ENCODE measurements at places on chromosomes 12 and 14.

DNA sequence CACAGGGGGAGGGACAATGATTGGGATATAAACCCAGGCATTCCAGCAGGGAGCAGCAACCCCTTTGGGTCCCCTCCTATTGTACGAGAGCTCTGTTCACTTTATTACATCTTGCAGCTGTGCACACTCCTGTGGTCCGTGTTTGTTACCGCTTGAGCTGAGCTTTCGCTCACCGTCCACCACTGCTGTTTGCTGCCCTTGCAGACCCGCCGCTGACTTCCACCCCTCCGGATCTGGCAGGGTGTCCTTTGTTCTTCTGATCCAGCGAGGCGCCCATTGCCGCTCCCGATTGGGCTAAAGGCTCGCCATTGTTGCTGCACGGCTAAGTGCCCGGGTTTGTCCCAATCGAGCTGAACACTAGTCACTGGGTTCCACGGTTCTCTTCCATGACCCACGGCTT lies 64.1 kb downstream of the E2F7 start:
- DNase-seq = no peak

DNA sequence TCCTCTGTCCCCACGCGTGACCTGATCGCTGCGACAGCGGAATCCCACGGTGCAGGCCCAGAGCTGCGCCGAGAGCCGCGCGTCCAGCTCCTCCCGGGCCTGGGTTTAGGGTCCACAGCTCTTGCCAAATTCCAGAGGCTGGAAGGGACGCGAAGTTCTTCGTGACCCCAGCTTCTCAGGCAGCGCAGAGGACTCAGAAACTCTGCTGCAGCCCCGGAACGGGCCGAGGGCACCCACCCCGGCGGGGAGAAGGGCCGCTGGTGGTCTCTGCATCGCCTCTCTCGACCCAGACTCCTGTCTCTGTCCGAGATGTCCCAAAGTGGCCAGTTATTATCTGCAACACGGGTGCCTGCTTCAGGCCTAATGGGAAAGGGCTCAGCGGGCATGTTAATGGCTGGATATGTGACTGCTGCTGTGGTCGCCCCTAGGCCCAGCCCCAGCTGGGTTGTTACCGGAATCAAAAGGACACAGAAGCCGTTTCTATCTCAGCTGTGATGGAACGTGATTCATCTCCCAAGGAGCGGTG lies 236.4 kb downstream of the VRK1 start:
- DNase-seq = no peak

DNA sequence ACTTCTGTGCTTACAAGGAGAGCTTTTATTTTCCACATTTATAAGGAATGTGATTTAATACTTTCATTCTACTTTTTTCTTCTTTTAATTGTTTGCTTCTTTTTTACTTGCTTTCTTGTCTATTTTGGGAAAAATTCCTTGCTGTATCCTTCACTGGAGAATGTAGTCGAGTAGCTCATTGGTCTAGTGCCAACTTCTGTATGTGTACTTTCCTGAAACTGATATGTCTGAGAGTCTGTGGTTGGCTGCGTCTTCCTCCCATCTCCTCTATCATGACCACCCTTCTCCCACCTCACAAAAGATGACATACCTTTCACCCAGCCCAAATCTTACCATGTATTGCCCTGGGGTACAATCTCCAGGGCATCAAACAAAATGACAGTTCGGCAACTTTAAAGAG lies 51.8 kb downstream of the MSRB3 start:
- no peak for DNase-seq

- DNase-seq = no peak
These were observed 26.3 kb downstream of the RIN3 start for GRCh38 chr14:92539875-92540274.

GRCh38 chr12:33587354-33587753 lies 147.7 kb upstream of the SYT10 start:
- no peak for DNase-seq

- DNase-seq = no peak
These were observed at the start of gene GPD1 for GRCh38 chr12:50103767-50104321. Gene GPD1, plus strand, starts transcription at chr12:50104008. Its CDS starts 43 bp downstream, at chr12:50104051.

GRCh38 chr12:94815958-94816357 lies 165.6 kb upstream of the TMCC3 start:
- no peak for DNase-seq

- no peak for DNase-seq
These were observed 44.3 kb upstream of the STK38L start for GRCh38 chr12:27199638-27200300.

GRCh38 chr12:2769866-2770533 lies 24.8 kb upstream of the FKBP4 start:
- DNase-seq = no peak

DNA sequence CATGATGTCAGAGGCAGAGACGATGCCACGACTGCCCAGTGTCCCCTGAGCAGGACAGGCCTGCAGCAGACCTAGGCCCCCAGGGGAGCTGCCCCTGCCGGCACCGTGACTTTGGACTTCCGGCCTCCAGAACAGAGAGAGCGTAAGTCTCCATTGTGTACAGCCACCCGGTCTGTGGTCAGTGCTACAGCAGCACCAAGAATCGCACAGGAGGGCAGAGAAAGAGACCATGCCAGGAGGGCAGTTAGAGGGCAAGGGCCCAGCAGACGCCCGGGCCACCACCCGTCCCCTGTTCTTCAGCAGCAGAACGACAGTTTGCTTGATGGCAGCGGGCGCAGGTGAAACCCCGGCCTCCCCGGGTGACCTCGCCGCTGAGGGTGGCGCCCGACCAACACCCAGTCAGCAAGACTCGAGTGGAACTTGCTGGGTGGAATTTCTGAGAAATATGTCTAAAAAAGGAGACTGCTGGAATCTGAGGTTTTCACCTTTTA lies 19.7 kb downstream of the GALNT9 start:
- no peak for DNase-seq

DNA sequence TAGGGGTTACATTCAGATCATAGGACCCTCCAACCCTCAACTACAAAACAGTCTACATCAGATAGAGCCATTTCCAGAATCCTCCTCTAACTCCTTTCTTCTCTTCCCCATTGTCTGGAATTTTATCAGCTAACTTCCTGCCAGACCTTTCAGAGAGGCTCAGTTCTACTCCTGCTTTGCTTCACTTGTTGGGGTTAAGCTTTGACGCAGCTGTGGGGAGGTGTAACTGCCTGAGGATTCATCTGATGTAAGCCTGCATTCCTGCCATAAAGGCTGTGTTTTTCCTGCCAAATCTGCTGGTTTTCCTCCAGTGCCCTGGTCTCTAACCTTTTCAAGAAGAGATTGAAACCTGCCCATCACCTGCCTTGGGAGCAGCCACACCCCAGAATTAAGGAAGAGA lies 16.9 kb downstream of the DHRS2 start:
- no peak for DNase-seq

- DNase-seq = no peak
These were observed 223.5 kb downstream of the BTG1 start for GRCh38 chr12:91922139-91922538.

- DNase-seq = no peak
These were observed 15.7 kb upstream of the FIGNL2 start for GRCh38 chr12:51863933-51864832.

DNA sequence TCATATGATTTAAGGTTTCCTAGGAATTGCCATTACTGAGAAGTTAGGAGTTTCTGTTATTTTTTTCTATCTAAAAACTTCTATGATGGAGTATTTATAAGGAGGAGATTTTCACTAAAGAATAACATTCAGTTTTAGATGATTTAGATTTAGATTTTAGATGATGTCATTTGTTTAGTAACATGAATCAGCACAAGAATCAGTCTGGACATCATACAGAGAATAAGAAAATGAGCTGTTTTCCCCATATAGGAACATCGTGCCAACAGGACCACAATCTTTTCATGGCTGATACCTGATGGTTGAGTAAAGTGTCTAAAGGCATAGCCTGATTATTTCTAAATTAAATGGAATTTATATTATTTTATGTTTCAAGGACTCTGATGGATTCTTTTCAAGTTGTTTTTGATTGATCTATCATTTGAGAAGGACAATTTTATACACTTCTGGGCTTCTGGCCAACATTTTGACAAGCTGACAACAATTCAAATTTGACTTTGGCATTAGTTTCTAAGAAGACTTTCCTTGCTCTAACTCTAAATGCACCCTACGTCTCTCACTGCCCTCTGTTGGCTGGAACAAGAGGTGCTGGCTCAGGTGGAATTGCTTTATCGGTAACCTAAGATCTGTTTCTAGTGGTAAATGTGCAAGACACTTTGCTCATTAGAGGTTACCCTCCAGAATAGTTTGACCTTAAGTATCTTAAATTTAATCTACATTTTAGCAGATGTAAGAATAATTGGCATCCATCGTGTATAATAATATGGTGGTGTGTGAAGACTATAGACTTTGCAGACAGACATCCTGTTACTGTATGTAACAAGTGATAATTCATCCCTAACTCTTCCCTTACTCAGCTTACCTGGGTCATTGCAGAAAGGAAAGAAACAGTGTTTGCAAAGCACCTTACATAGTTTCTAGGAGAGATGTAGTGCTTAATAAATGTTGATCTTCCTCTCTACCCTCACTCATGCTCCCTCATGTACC lies 42.8 kb upstream of the CPSF6 start:
- DNase-seq = no peak

DNA sequence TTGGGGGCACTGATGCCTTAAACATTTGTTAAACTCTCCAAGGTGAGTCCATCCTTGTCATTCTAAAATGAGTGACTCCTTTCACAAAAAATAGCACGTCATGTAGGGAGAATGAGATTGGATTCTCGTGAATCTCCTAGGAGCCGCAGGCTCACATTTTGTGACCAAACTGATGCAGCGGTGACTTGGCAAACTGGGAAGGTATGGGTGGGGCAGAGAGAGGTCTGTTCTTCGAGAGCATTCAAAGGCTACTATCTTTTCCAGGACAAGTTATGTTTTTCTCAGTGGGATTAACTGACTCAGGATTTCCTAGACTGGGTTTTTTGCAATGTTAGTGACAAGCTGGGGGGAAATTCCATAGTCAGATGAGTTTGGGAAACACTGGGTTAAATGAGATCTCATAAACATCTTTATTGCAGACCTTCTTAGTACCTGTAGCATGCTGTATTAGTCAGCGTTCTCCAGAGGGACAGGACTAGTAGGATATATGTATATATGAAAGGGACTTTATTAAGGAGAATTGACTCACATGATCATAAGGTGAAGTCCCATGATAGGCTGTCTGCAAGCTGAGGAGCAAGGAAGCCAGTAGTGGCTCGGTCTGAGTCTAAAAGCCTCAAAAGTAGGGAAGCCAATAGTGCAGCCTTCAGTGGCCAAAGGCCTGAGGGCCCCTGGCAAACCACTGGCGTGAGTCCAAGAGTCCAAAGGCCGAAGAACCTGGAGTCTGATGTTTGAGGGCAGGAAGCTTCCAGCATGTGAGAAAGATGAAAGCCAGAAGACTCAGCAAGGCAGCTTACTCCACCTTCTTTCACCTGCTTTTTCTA lies 61.0 kb downstream of the FOXN4 start:
- no peak for DNase-seq

DNA sequence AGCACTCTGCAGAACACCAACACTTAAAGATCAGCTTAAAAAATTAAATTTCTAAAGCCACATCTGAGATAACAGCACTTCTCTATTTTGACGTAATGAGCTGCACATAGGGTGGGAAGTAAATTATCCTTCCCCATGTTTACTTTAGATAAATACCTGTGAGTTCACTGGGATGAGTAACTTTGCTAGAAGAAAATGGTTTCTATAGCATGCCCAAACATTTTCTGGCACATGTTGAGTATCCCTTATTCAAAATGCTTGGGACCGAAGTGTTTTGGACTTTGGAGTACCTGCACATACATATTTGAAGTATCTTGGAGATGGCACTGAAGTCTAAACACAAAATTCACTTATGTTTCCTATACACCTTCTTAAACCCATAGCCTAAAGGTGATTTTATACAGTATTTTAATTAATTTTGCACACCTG lies 6.6 kb downstream of the SLC38A2 start:
- no peak for DNase-seq

DNA sequence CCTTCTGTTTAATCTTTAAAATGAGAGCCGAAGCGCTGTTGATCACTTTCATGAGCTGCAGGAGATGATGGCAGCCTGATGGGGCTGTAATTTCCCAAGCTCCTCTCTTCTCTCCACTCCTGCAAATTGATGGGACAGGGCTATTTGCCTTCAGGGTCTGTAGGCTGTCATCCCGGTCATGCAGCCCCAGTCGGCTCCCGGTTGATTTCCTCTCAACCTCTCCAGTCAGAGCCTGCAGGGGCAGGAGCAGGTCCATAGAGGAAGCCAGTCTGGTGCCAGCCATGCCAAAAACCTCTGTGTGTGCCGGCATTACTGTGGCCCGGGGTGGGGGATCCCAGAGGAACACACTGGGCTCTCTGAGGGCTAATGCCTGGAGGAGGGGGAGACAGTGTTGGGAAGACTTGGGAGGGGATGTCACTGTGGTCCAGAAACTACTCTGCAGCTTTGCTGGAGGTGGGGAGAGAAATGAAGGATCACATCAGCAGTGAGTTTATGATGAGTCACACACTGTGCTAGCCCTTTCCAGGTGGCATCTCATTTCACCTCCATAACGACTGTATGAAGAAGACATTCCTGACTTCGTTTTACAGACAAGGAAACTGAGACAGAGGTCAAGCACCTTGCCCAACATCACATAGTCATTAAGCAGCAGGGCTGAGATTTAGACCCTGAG lies 46.5 kb upstream of the PRIMA1 start:
- no peak for DNase-seq

GRCh38 chr12:92778525-92778924 lies 75.7 kb downstream of the PLEKHG7 start:
- no peak for DNase-seq

- no peak for DNase-seq
These were observed 164.3 kb downstream of the GXYLT1 start for GRCh38 chr12:41980390-41980789.

GRCh38 chr12:91576432-91576831 lies 393.8 kb upstream of the DCN start:
- DNase-seq = no peak

- no peak for DNase-seq
These were observed 3.8 kb upstream of the KRT85 start for GRCh38 chr12:52370926-52371608.

DNA sequence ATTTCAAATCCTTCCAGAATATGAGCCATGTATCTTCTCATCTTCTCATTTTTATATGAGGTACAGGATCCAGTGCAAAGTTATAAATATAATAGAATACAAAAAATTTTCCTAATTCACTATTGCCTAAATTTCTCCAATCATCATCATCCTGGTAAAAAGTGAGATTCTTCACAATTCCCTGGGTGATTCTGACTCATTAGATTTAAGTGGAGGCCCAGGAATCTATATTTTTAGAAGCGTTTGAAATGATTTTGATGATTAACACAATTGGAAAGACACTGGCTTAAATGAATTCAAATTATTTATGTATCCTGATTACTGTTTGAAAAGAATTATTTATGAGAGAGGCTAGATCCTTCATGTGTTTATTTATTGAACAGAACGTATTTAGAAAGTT lies 380.3 kb upstream of the PDE3A start:
- no peak for DNase-seq

DNA sequence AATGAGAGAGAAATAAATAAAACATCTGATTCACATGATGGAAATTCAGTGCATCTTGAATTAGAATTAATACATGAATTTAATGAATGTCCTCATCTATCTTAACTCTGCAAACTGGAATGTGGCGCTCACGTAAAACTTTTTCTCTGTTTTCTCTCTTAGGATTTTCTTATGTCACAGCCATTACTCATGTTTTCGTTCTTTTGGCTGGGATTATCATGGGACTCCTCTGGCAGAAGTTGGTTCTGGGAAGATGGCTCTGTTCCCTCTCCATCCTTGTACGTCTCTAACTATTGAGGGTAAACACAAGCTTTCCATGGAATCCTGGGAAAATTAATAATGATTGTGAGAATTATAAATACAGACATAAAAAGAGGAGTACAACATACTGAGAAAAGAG lies 5.0 kb downstream of the CLEC12B start:
- DNase-seq = no peak
